ENCODE measurements at places on chromosomes 5 and 9.

- no peak for DNase-seq
Observed at GRCh38 chr9:34125681-34126206, 754 bp downstream of the DCAF12 start.

DNA sequence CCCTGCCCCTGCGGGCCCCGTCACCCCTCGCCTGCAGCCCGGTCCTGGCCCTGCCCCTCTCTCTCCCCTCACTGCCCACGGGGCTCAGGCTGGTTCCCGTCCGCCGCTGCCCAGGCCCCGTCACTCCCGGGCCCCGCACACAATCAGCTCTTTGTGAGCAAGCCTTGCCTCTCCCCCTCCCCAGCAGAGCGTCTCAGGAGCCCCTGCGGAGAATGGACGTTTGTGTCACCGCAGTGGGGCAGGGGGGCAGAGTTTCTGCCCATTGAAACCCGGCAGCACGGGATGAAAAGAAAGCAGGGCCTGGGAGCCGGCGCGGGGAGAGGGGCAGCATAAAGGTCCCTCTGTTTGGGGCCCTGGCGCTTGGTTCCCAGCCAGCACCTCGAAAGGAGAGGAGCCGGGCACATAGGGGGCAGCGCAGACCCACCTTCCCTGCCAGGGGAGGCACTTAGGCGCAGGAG lies 13.5 kb upstream of the NUP214 start:
- DNase-seq: no peak

GRCh38 chr5:59543821-59544442 lies 349.6 kb downstream of the PDE4D start:
- DNase-seq: no peak

GRCh38 chr9:14710804-14711203 lies 11.7 kb downstream of the CER1 start:
- no peak for DNase-seq

DNA sequence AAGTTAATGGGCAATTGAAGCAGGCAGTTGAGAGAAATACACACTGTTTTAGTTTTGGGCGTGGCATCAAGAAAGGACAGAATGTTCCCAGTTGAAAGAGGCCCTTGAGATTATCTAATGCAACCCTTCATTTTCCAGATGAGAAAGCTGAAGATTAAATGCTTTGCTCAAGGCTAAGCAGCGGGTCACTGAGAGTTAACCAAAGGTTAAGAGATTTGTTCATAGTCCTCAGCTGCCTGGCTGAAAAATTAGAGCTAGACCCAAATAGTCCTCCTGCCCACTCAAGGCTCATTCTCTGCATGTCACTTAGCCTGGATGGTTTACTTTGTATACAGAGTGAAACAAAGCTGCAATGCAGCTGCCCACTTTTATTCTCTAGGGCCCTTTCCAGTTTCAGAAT lies 46.7 kb upstream of the MAMDC2 start:
- no peak for DNase-seq

DNA sequence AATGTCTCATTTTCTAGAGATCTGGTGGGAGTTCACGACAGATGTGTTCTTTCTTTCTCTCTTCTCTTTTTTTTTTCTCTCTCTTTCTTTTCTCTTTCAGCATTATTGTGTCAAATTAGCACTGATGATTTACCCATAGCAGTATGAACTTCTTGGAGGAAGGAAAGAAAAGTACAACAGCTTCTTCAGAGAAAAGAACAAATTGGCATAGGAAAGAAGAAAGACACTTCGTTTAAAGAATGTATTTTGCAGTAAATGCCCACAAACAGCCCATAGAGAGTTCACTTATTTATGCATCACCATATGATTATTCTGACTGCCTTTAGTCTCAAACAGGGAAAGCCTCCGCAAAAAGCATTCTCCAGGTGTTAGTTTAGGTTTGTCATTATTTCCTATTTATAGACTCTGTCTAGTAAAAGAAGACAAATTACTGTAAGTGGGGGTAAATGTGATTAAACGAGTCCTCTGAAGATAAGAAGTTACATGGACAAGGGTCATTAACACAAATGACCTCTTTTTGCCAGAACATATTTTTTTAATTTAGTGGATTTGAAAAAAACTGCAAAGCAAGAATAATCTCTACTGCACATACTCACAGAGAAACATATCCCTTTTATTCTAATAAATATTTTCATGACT lies 68.0 kb downstream of the POU5F2 start:
- no peak for DNase-seq

DNA sequence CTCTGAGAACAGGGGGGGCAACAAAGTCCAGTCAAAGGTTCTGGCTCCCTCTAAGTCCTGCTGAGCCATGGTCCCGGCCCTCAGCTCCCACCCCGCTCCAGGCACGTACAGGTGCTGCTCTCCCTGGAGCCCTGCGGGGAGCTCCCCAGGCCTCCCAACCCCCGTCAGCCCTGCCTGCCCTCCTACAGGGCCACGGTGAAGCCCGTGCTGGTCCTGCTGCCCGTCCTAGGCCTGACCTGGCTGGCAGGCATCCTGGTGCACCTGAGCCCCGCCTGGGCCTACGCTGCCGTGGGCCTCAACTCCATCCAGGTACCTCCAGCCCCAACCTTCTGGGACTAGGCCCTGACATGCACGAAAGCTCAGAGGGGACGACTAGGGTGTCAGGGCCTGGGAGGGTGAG lies 20.1 kb downstream of the ADGRD2 start:
- no peak for DNase-seq

GRCh38 chr5:173829826-173830225 lies 58.3 kb upstream of the CPEB4 start:
- DNase-seq: no peak

GRCh38 chr9:97389249-97389648 lies 22.6 kb upstream of the TDRD7 start:
- DNase-seq: no peak

DNA sequence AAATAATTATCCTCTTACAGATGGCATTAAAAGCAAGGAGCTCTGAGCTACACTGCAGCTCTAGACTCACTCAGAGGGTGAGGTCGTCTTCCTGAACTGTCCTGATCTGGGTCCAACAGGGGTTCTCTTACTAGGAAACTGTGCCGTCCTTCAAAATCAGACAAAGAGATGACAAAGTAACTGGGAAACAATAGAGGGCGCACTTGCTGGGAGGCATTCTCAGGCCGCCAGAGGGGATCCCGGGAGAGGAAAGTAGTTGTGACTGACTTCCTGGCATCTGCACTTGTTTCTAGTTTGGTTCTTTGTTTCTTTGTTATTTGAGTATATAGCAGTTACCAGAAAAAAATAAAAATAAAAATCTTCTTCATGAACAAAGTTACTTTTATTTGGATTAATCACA lies 142.9 kb upstream of the MSX2 start:
- DNase-seq: no peak

- no peak for DNase-seq
Observed at GRCh38 chr5:158212237-158212636, 353.3 kb upstream of the CLINT1 start.

DNA sequence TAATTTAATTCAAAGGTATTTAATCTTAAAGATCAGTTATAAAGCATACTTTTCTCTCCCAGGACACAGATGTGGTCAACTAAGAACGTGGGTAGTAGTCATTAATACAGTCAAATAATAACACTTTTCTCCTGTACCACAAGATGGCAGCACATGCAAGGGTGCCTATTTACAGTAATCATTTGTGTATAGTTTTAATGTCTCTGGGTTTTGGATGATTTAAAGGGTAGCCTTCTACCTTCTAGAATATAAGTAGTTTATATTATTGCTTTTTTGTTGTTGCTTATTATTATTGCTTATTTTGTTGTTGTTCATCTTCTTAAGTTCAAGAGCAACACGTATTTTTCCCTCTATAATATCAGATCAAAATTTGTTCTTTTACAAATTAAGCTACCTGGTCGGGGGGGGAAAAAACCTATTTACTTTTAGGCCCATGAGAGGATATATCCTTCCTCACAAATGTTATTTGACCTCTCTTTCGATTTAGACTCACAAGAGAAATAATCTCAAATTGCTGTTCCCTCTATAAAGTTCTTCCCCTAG lies 59.6 kb upstream of the SLC27A6 start:
- DNase-seq: peak; percentile 20

GRCh38 chr5:159826351-159827214 lies 89.7 kb upstream of the ADRA1B start:
- peak; percentile 38 for DNase-seq

DNA sequence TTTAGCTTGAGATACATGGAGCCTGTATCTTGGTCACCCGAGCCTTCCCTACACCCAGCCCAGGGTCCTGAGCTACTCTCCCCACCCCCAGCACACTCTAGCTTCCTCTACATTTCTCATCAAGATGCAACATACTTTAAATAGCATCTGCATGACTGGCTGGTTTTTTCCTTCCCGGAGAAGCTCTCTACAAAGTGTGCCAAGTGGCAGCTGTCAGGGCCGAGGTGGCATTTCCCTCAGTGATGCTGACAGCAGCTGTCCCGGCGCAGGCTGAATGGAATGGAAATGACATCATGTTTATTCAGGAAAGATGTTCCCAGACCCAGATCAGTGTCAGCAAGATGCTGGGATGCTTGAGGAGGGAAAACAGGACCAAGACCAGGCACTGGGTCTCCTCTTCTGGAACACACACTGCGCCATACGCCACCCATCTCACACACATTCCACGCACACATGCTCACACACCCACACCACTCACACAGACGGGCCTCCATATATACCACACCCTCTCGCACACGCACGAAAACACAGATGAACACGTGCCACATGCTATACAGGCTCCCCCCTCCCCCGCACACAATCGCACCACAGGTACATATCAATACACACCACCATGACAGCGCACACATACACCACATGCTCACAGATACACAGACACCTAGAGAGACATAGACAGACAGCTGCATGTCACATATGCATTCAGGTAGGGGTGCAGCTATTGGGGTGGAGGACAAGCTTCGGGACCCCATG lies 67.8 kb downstream of the LHX2 start:
- no peak for DNase-seq

GRCh38 chr5:117551236-117551635 lies 976.6 kb upstream of the SEMA6A start:
- DNase-seq: no peak

GRCh38 chr9:126663661-126664072 lies 49.9 kb downstream of the LMX1B start:
- no peak for DNase-seq

DNA sequence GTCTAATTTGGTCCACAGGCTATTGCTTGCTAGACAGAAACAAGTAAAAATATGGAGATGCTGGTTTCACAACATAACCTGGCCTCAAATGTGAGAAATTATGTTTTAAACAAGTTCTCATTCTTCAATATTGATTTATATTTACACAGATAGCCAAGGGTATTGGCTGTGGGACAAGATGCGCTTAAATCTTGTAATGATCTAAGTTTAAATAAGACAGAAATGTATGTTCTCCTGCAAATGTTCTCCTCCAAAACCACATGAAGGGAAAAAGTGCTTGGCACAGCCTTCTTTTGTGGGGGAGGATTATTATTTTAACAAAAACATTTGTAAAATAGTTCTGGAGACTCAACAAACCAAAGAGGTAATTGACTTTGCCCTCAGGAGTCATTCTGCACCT lies 356.0 kb downstream of the DMAC1 start:
- no peak for DNase-seq

DNA sequence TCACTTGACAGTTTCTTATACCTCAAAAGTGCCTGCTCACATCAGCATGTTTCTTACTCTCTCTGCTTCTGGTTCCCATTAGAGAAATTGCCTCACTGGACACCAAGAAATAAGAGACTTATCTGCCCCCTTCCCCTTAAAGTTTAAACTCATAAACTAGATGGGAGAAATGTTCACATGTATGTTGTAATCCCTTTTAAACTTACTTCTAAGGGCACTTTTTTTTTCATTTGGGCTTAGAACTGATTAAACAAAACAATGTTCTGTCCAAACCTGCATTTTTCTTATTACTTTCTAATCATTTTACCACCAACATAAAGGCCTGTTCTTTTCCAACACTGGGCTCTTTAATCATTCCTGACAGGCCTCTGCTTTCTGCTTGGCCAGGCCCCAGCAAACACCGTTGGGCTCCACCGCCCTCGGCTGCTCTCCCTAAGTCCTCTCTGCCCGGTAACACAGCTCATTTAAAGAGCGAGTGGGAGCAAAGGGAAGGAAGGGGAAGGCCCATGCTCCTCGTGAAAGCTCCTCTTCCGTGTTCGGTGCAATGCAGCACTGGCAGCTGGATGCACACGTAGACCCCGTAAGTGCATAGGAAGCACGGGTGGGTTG lies 53.4 kb downstream of the ROR2 start:
- peak; percentile 72 for DNase-seq

DNA sequence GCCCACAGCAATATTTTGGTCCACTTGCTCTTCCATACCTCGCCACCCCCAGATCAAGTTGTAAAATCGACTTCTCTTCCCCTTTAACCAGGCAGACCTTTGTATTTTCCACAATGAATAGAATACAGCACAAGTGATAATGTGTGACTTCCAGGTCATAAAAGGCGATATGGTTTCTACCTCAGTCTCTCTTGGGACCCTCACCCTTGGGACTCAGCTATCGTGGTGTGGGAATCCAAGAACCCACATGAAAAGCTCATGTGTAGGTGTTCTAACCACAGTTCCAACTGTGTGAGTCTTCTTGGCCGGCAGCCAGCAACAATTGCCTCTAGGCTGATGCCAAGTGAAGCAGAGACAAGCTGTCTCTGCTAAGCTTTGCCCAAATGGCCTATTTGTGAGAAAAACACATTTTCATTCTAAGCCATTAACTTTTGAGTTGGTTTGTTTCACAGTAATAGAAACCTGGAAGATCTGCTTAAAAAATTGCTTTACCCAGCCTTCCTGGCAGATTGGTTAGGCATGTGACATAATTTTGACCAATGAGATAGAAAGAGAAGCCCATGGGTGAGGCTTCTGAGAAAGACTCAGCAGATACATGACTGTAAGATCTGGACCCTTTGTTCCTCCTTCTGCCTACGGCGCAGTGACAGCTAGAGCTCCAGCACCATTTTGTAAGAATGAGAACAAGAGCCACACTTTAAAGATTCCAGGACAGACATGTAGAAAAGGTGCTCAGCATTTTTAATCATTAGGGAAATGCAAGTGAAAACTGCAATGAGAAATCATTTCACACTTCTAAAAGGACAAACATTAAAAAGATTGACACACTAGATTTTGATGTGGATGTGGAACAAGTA lies 18.3 kb upstream of the MLLT3 start:
- DNase-seq: no peak

GRCh38 chr9:98916660-98917059 lies 27.0 kb upstream of the COL15A1 start:
- DNase-seq: no peak

GRCh38 chr9:98134702-98135557 lies 15.9 kb upstream of the TRIM14 start:
- no peak for DNase-seq

GRCh38 chr9:11269036-11269435 lies 656.2 kb upstream of the PTPRD start:
- DNase-seq: no peak

DNA sequence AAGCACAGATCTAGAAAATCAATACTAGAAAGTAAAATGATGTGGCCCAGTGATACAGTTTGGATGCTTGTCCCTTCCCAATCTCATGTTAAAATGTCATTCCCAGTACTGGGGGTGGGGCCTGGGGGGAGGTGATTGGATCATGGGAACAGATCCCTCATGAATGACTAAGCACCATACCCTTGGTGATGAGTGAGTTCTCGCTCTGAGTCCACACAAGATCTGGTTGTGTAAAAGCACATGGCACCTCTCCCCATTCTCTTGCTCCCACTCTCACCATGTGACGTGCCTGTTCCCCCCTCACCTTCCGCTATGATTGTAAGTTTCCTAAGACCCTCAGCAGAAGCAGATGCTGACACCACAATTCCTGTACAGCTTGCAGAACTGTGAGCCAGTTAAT lies 234.2 kb upstream of the CDH6 start:
- DNase-seq: no peak
